ENCODE measurements at places on chromosomes 7 and 10.

DNA sequence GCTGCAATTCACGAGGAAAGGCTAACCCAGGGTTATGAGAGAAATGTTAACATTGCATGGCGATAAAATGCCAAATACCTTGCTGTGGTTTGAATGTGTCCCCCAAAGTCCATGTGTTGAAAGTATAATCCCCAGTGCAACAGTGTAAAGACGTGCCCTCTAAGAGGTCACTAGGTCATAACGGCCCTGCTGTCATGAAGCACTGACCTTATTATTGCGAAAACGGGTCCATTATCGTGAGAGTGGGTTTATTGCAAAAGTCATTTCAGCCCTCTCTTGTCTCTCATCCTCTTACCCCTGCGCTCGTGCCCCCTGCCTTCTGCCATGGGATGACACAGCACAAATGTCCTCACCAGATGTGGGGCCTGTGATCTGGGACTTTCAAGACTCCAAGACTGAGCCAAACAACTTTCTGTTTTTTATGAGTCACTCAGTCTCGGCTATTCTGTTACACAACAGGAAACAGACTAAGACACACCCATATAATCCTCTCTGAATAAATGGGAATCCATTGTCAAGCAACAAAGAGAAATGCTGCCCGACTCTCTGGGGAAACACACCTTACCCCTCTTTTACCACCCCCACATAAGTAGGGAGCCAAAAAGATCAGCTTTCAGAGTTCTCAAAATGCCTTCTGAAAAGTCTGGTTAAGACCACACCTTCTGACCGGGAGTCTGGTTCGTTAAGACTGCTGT is 73.1 kb upstream of the UCN3 start:
- DNase-seq, result peak; percentile 47

GRCh38 chr10:48573045-48573444 is 31.8 kb downstream of the ARHGAP22 start:
- DNase-seq, result no peak

DNA sequence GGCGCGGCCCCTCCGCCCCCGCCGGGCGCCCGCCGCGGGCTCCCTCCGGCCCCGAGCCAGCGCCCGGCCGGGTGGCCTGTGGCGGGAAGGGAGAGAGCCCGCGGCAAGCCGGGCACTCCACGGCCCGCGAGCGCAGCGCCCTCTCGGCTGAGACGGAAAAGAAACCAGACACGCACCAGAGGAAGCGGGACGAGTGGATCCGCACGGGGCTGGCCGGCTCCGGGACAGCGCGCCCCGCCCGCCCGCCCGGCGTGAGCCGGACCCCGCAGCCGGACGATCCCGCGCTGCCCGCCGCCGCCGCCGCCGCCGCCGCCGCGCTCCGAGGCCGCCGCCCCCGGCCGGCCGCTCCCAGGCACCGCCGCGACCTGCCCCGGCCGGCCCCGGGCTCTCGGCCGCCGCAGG is 300 bp downstream of the ARHGAP21 start:
- no peak for DNase-seq

GRCh38 chr10:99678921-99679320 is 19.6 kb downstream of the ENTPD7 start:
- no peak for DNase-seq

DNA sequence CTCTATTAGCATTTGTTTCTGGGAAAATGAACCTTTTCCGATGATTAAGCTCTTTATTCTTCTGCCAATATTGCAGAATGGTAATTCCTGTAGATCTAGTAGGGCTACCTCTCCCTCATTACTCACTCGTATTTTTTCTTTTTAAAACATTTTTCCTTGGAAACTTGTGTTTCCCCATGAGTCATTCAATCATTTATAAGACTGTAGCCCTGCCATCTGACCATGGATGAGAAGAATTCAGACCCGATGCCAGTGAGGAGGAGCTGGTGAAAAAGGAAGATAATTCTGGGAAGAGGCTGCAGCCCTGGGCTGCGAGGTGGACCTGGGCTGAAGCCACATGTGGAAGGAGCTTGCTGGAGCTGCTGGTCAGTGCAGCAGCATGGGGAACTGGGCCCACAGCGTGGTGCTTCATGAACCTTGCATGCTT is 242.8 kb downstream of the KLF6 start:
- DNase-seq, result no peak

DNA sequence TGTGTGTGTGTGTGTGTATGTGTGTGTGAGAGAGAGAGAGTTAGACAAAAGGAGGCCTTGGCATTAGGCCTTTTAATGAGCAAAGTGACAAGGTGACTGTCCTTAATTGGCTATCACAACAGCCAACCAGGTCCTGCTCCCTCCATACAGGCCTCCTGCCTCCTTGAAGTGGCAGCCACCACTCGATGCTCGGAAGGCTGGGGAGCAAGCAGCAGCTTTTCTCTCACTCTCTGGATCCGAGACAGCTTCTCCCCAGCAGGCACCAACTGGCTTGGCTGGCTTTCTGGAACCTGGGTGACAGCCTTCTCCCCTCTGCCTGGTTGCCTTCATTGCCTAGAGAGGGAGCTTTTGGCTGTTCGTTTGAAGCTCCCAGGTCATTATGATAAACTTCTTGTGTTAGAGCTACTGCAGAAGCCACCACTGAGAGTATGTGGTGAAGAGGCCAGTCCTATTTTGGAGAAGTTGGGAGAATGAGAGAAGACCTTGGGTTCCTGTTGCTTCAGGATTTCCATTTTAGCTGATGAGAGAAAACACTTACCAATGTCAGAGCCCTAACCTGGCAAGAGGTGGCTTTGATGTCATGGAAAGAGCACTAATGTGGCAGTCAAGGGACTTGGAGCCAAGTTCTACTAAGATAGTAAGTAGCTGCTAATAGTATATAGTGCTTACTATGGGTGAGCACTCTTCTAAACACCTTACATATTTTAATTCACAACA is 37.6 kb downstream of the RPS24 start:
- DNase-seq, result no peak

- DNase-seq, result no peak
These were observed 141.3 kb upstream of the VKORC1L1 start for GRCh38 chr7:65731562-65732035.

DNA sequence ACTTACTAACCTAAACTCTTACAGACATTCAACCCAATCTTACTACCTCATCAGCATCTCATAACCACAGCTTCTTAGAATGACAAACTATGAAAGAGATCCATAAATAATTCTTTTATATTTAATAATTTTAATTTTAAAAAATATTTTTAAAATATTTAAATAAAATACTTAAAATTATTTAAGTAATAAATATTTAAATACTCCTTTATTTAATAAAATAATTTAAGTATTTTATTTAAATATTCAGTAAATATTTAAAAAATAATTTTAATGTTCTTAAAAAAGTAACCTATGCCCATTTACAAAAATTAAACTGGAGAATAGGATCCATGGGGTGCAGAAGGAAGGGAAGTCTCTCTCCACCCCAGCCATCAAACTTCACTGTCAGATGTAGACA is 627.3 kb upstream of the MGMT start:
- no peak for DNase-seq

DNA sequence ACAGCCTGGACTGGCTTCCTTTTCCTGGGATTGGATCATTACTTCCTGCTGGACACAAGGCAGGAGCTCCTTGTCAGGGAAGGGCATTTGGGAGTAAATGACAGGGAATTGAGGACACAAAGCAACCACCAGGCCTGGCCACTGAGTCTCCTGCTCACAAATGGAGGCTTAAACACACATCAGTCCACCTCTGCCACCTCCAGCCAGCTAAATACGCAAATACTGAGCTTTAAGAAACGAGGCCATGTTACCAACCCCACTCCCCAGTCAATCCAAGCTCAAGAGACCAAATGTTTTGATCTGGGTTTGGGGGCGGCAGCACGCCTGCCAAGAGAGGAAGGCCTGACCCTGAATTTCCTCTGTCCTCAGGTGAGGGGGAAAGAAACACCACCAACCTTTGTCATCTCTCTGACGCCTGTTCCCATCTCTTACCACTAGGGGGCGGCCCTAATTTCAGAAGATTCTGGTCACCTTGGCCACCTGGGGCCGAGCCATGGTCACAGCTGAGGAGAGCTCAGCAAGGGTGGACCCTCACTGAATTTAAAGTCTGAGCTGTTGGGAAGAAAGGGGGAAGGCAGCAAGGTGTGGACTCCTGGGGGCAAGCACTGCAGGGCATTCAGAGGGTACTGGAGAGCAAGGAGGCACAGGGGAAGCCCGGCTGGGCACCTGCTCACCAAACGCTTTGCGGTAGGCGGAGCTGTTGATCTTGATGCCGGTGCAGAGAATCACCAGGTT is 16.5 kb downstream of the AIFM2 start:
- no peak for DNase-seq

GRCh38 chr7:74223711-74224510 is 14.1 kb downstream of the LAT2 start:
- peak; percentile 46 for DNase-seq

GRCh38 chr7:123958186-123958703 is 33.2 kb downstream of the SPAM1 start:
- no peak for DNase-seq

GRCh38 chr10:110842326-110842904 is 29.3 kb upstream of the PDCD4 start:
- no peak for DNase-seq

GRCh38 chr10:29663718-29664117 is 28.9 kb upstream of the SVIL start:
- DNase-seq, result no peak

- DNase-seq, result no peak
These were observed 50.6 kb upstream of the UBE3C start for GRCh38 chr7:157088136-157088535.

DNA sequence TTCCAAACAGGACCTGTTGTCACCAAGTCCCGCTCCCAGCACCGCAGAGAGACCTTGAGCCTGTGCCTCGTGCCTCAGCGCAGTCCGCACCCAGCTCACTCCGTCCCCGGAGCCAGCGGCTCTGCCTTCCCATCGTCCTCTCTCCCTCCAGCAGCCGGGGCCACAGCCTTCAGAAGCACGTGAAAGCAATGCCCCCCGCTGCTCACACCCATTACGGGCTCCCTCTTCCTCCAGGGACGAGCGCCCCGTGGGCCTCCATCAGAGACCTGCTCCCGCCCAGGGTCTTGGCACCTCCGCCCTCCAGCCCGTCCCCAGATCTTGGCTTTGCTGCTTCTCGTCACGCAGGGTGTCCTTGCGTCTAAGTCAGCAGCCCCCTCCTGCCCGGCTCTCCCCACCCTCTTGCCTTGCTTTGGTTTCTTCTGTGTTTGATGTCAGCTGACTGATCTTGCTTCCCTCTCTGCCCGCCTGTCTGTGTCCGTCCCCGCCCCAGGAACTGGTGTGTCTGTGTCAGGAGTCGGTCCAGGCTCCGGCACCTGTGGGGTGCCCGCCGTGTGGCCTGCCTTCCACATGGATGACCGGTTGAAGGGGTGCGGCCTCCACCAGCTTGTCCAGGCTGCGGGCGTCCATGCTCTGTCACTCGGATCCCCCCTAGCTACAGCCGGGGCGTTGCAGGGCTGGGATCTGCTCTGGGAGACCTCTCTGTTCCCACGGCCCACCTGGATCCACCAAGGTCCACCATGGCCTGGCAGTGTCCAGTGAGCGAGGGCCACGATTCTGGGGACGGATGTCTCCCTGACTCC is 61.9 kb downstream of the FOXL3 start:
- no peak for DNase-seq

DNA sequence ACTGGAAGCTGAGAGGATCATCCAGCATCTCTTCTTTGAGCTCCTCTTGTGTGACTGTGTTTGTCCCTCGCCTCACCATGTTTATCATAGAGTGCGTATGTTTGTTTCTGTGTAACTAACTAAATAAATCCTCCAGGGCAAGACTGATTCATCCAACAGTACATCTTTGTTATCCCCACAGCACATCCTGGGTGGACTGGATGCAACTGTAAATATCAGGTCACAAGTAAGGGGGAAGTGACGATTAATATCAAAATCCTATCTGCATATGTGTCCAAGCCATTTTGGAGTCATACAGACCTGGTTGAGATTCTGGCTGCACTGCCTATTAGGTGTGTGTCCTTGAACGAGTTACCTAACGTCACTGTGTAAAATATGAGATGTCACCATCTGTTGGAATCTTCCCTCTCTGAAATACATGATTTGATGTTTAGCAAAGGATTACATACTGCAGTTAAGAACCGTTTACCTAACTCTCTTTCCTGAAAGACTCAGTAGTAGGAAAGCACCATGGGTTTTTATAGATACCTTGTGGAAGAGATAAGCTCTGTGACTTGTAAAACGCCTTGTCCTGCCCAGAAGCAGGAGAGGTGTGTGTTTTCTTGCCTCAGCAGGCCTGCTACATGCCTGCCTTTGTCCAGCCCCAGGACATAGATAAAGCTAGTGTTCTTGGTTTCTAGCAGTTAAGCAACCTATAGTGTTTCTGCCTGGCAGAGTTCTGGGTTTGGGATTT is 25.8 kb downstream of the WBP1L start:
- DNase-seq, result no peak

DNA sequence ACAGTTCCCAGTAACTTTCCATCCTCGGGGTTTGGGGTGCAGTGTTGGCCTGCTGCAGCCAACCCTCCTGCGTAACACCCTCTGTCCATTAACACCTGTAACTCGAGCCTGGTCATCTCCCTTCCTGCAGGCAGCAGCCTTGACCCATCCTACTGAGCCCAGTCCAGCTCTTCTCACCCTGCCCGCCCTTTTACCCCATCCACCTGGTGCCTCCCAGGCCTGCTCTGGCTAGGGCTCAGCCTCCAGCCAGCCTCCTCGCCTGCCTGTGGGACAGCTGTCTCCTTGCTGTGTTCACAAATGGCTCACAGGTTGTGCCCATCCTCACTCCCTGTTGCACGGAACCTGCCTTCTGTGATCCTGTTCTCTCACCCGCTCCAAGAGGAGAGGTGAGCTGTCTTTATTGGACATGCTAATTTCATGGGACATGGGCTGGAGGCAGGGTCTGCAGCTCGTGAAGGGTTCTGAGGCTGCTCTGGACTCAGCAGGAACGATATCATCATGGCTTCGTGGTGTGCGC is 277.2 kb upstream of the TCERG1L start:
- no peak for DNase-seq

DNA sequence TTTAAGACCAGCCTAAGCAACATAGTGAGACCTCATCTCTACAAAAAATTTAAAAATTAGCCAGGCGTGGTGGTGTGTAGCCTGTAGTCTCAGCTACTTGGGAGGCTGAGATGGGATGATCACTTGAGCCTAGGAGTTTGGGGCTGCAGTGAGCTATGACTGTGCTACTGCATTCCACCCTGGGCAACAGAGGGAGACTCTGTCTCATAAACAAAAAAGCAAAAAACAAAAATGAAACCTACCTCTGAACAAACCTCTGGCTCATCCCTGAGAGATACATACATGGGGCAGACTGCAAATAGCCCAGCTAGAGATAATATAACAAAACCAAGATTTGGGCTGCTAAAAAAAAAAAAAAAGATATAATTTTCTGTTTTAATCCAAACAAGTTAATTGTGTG is 19.5 kb downstream of the C10orf67 start:
- DNase-seq, result no peak

DNA sequence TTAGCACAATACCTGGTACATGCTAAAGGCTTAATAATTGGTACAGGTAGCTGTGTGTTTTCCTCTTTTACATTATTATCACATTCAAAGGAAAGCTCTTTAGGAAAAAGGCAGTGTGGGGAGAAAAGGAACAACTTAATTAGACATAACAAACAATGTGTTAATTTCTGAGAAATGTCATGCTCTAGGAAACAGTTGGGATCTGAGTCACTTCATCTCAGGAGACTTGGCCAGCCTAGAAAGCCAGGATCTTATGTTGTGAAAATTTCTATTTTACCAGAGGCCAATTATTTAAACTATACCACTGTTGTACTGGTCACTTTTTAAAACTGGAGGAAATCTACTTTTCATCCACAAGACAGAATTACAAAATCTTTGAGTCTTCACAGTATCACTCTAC is 39.6 kb downstream of the ARMH3 start:
- no peak for DNase-seq

GRCh38 chr7:158274996-158275395 is 312.6 kb downstream of the PTPRN2 start:
- DNase-seq, result no peak

GRCh38 chr7:116906391-116906790 is 44.0 kb downstream of the CAPZA2 start:
- no peak for DNase-seq
